Left lobe of liver (tissue), 2 donors: ENCODE measurements at places on chromosomes 7 and 10. TPM values are rescaled to one million over a fixed set of nuclear protein-coding genes. Genes with fewer than 3 reads are reported as not detected.

DCLRE1C gene
- 1.7 TPM for total RNA-seq

VIPR2 gene
- total RNA-seq: 0.28 TPM

DNA sequence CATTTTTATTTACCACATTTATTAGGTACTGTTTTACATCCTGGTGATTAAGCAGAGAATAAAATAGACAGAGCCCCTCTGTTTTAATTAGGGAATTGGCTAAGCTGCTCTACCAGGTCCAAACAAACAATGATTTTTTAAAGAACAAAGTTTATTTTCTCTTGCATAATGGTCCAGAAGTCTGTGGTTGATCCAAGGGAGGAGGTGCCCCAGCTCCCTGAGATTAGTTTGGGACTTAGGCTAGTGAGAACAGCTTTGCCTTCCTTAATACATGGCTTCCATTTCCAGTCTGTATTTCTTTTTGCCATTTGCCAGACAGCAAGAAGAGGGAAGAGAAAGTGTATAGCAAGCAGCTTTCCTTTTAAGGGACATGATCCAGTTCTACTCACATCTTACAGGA is 2.9 kb upstream of the MIOS start:
- no peak for DNase-seq

DNA sequence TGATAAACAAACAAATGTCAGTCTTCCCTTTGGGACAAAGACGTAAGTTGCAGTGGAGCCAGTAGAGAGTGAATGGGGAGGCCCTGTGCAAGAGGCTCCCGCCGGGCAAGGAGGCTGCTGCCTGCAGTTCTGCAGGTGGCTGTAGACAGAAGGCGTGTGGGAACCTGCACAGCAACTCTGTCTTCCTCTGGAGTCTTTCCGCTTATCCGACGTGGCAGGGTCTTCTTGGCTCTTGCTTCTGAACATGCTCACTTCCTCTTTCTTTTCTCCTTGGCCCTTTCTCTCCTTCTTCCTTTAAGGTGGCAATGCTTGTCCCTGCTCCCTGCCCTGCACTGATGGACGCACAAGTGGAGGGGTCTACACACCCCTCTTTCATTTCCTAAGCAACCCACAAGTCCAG is 122.5 kb downstream of the HIPK2 start:
- DNase-seq: no peak

- DNase-seq: no peak
These were observed 236.3 kb downstream of the BAMBI start for GRCh38 chr10:28913436-28914237.

- no peak for DNase-seq
These were observed 30.2 kb downstream of the LHFPL3 start for GRCh38 chr7:104358446-104359132.

DNA sequence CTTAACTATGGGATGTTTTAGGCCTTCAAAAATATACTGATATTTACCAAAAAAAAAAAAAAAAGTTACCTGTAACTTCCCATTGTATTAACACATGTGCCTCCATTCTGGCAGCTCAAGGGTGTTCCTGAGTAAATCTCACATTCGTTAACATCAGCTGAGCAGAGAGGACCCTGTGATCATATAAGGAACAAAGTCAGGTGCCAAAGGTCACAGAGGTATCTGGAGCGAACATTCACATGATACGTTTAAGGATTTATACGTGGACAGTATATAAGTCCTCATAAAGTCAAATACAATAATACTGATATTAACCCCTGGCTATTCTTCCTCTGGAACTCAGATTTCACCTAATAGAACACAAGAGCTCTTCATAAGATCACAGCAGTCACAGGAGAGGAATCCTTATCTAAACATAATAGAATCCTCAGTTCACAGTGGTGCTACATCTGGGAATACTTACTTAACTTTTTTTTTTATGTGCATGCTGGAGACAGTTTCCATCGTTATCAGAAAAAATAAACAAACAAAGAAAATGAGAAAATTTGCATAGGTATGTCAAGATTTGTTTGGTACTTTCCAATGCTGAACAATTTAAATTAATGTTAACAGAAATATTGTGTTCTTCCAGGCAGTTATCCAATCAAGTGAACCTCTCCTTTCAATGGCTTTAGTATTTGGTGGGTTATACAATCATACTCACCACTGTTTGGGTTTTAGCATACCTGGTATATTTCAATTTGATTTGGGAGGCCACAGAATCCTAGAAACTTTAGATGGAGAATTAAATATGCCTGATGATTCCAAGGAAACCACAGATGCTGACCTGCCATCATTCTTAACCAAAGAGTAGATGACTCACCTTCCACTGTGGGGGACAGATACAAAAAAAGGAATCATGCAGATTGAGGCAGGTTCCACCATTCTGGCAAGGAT is 6.6 kb downstream of the CUBN start:
- DNase-seq: no peak

GRCh38 chr10:97229322-97230015 is 43.7 kb upstream of the SLIT1 start:
- no peak for DNase-seq

DNA sequence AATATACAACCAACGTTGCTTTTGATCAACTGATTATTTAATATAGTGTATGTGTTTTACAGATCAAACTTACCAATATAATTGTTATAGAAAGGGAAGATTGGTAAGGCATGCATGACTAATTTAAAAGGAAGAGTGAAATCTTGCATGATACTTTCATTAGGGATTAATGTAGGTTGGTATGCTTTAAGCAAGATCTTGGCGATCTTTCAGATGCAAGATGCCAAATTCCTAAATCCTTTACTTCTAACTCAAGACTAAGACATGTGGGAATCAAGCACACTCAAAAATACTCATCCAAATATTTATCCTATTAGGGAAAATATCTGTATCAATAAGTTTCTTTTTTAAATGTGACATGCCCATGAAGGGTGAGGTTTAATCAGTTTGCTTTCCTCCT is 321.4 kb upstream of the MEOX2 start:
- DNase-seq: no peak

- no peak for DNase-seq
These were observed 339.8 kb downstream of the ABCA13 start for GRCh38 chr7:48511080-48511479.

DNA sequence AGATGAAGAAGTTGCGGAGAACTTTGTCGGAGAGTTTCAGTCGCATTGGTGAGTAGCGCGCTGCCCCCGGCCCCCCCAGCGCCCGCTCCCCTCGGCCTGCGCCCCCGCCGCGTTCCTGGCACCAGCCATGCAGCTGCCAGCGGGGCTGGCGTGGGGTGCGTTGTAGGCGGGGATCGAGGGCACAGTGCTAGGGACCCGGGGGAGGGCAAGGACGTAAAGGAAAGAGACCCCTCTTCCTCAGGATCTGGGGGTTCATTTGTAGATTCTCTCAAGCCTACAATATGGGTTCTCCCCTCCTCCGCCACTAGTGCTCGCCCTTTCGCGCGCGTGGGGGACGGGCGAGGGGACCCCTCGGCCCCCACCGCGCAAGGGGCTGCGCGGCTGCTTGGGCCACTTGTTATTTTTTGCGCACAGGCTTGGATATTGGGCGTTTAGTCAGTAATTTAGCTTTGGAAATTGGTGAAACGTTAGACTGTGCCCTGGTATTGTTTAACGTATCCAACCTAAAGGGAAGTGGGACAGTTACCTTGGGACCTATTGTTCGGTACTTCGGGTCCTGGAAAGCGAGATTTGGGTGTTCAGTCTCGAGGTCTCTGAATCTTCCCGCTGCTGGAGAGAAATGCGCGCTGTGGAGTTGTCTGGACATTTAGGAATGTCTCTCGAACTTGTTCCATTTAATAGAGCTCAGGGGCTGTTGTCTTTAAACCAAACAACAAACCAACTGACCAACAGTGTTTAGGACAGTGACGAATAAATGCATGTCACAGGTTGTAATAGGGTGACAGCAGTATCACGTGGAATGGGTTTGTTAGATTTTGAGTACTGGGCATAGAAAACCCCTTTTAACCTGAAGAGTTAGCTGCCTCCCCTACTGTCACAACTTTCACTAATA is 796 bp downstream of the CDK14 start:
- no peak for DNase-seq

DNA sequence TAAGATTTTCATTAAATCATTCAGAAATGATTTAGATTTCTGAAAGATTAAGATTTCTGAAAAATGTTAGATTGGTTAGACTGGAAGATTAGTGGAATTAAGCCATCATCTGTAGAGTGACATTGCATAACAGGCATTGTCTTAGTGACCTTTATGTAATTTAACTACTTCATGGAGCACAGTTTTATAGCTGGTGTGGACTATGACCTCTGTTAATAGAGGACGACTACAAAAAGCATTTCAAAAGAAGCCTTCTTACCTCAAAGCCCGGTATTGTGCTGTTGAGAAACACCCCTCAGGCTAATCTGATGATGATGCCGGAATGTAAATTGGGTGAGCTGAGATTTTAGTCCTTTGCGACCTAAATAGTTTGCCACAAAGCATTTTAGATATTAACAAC is 55.6 kb downstream of the GALNT11 start:
- DNase-seq: no peak

GRCh38 chr10:95260397-95260881 is 30.4 kb downstream of the PDLIM1 start:
- DNase-seq: no peak

- DNase-seq: no peak
These were observed 6.1 kb downstream of the BICC1 start for GRCh38 chr10:58518775-58519174.

GRCh38 chr7:47198159-47198558 is 383.8 kb downstream of the TNS3 start:
- DNase-seq: no peak

DNA sequence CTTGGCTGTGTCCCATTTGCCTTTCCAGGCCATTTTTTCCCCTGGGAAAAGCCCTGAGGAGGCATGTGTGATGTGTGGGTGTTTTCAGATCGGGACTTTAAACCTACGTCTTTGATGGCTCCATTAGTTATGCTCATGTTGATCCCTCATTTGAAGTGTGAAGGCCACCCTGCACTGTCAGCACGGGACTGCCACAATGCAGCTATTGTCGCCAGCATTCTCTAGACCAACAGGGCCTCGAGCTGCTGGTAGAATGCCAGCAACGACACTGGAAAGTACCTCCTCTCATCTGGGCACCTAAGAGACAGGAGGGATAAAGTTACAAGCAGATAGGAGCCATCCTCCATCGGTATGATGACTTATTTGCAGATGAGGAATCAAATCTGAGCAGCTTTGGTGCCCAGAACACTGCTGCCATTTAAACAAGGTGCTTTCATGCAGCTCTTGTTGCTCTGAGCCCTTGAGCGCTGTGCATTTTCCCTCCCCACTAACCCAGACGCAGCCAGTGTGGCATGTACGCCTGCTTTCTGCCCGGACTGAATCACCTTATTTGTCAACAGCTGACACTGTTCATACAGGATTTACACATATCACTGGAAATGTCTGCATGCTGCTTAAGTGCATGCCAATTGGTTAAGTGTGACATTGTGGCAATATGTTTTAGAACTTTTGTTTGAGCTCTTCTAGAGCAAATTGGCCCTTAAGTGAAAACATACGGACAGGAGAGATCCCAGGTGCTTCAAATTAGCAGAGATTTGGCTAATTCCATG is 175.0 kb upstream of the PITRM1 start:
- DNase-seq: no peak

DNA sequence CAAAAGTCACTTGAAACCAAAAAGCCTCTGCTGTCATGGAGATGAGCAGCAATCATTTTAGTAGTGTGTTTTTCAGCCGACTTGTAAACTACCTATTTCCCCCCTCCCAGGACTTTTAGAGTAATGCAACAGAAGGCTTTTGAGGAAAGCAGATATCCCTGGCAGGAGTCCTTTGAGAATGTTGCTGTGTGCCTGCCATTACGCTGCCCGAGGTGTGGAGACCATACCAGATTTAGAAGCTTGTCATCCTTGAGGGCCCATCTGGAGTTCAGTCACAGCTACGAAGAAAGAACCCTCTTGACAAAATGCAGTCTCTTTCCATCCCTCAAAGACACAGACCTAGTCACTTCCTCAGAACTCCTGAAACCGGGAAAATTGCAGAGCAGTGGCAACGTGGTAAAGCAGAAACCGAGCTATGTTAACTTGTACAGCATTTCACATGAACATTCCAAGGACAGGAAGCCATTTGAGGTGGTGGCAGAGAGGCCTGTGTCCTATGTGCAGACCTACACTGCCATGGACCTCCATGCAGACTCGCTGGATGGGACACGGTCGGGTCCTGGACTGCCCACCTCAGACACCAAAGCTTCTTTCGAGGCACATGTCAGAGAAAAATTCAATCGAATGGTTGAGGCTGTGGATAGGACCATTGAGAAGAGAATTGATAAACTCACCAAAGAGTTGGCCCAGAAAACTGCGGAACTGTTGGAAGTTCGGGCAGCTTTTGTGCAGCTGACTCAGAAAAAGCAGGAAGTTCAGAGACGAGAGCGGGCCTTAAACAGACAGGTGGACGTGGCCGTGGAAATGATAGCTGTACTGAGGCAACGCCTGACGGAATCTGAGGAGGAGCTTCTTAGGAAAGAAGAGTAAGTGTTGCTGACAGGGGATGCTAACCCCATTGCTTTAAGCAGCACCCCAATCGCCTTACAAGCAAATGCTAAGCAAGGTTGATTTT is 2.2 kb downstream of the ZNF365 start:
- no peak for DNase-seq

GRCh38 chr10:107914450-107915214 is 750.1 kb upstream of the SORCS1 start:
- no peak for DNase-seq

DNA sequence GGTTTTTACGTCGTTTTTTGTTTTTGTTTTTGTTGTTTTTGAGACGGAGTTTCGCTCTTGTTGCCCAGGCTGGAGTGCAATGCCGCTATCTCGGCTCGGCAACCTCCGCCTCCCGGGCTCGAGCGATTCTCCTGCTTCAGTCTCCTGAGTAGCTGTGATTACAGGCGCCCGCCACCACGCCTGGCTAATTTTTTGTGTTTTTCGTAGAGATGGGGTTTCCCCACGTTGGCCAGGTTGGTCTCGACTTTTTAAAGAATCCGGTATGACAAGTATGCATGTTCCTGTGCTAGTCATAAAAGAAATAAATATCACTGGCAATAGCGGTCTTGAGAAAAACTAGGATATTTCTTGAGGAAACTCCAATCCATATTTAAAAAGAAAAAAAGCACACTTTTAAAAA is 2.7 kb upstream of the ARL4A start:
- DNase-seq: no peak

- no peak for DNase-seq
These were observed 200.6 kb downstream of the PTEN start for GRCh38 chr10:88063861-88064557.

DNA sequence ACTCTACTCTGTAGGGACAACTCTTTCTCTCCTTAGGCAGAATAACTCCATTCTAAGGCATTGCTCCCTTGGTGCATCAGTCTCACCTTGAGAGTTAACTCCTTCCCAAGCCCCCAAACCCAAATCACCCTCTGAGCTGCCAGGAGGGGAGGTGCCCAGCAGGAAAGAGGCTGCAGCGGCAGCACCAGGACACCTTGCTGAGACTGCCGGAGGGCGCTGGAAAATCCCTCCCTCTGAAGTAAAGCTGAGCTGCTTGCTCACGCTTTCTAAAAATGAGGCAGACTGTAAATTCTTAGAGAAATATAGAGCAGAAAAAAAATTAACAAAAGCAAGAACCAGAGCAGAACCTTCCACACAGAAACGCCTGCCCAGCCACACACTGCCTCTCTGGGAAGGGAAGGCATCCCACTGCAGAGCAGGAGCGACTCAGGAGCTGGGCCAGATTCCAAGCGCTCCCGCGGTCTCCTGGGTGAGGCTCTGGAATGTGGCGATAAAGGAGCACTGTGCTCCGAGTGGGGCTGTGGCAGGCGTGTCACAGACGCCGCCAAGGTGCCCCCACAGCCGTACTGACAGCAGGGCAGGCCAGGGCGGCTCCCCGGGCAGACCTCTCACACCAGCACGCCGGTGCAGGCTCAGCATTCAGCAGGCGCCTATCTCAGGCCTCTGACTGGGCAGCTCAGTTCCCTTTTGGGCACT is 202.1 kb downstream of the TNS3 start:
- DNase-seq: no peak

GRCh38 chr10:113524120-113524519 is 28.7 kb upstream of the HABP2 start:
- no peak for DNase-seq
